ENCODE measurements at places on chromosomes 5 and 9.

- no peak for DNase-seq
Observed at GRCh38 chr9:123414204-123414603, 58.2 kb downstream of the CRB2 start.

DNA sequence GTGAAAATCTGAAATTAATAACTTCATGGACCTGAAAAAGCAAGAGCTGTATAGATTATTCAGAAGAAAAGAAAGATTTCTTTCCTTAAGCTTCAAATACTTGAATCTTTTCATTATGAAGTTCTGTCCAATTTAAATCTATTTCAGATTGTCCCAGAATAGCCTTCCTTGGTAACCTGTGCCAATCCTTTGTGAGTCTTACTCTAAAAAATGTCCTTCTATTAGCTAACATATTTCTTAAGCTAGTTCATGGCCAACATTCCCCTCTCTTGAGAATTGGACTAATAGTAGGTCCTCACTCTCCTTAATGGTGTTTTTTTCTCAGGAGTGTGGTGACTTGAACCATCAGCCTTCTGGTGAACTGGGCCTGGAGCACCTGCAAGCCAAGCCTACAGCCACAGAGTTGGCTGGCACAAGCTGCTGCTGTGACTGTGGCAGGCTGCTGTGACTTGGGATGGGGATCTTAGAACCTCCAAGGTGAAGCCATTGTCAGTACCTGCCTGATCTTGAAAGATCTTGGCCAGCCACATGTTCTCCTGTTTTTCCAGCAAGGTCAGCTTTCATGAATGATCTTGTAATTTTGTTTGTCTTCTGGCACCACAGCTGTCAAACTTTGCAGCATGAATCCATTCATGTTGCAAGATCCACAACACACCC lies 262.6 kb upstream of the MAP3K1 start:
- DNase-seq: no peak

DNA sequence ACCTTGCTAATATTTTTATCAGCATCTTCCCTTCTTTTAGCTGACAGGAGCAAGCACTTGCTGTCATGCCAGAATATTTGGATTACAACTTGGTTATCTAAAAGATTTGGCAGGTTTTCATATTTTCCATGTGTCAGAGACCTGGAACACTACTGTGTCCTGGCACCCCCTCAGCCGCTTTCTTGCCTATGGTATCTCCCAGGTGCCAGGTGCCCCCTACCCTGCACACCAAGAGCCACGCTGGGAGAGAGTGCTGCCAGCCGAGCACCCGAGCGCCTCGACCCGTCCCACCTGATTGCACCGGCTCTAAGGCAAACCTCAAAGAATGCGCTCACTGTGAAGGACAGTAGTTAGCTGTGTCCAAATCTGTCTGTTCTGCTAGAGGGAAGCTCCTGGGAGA lies 84.8 kb downstream of the GTF3C4 start:
- DNase-seq: no peak

DNA sequence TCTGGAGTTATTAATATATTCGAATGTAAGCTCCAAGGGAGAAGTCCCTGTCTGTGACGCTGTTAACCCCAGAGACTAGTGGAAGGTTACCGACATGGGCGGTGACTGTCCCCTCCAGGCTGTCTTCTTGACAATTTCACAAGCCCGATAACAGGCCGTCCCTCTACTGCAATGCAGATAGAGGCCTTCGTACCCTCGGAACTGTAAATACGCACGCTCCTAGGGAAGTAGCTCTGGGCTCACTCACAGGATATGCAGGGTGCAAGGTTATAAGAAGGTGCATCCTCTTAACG lies 680 bp upstream of the RFK start:
- no peak for DNase-seq

GRCh38 chr9:81113453-81114124 lies 575.8 kb downstream of the TLE1 start:
- no peak for DNase-seq

- no peak for DNase-seq
Observed at GRCh38 chr5:56840597-56840996, 25.2 kb downstream of the MAP3K1 start.

- no peak for DNase-seq
Observed at GRCh38 chr9:35845824-35846771, 17.1 kb downstream of the TMEM8B start.

DNA sequence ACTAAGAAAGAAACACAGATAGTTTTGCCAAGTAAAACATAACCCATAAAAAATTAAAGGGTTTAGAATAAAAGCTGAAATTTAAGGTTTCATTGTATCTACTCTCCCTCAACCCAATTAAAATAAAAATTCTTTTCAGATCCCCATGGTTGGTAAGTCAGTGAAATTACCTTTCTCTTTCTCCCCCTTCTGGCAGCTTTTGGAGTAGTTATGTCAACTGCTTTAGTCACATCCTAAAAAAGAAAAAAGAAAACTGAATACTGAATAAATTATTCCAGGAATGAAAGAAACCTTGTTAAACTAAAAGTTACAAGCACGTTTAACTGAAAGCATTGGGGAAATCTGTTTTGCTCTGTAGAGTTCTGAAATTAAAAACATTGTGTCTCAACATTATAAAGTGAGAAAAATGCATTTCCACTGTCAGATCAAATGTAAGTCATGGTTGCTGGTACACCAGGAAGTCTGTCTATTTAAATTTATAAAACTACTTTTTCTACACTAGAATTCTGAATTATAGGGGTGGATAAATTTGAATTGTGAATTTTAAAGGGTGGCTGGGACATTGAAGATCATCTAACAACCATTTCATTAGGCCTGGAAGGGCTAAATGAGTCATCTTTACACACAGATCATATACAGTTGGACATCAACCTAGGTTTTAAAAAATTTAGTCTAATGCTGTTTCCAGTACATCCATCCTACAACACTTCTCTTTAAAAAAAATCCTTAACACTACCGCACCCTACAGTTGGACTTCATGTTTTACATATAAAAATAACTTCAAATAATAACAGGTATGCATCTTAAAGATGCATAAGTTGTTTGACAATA lies 24.7 kb downstream of the PSIP1 start:
- DNase-seq: no peak

- DNase-seq: no peak
Observed at GRCh38 chr5:159123189-159123588, 23.5 kb upstream of the EBF1 start.

DNA sequence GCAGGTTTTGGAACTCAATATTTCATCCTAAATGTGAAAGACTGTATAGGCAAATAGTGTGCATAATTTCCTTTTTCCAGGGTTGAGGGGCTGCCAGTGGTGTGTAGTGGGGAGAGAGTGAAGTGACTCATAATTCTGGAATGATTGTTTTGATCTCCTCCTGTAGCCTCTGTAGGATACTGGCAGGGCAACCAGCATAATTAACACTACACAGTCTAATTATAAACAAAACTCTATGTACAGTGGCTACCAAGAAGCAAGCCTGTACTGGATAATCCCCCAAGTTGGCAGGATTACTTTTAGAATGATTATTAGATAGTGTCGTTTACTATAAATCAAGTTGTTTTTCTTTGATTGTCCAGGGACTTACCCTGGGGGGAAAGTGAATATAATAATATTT lies 32.2 kb downstream of the LNPEP start:
- no peak for DNase-seq

DNA sequence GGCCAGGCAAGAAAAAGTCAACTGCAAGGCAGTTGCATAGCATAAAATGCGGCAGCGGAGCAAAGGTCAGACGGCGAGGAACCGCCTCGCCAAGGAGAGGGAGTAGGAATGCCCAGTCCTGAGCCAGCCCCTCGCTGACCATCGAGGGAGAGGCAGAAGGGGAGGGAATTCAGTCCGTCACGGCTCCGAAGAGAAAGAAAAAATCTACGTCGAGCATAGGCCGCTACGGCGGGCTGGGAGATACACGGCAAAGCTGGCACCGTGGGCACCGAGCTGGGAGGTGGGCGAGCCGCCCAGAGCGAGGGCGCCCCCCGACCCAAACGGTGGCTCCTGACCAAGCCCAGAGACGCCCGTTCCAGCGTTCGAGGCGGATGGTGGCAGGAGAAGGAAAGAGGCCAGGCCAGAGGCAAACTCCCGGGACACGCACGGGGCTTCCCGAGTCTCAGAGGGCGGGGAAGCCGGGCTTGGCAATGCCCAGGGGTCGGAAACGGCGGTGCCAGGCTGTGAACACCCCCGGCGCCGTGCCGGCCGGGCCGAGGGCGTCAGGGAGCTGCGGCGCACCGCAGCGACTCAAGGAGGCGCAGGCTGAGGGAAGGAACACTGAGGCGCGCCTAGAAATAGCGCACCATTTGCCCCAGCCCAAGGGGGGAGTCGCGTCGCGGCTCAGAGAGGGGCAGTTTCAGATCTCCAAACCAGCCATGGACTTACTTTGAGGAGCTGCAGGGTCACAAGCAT lies 518 bp downstream of the SPRY4 start:
- DNase-seq: no peak

- DNase-seq: peak; percentile 86
Observed at GRCh38 chr5:106397700-106398099, 1273.0 kb downstream of the EFNA5 start.

DNA sequence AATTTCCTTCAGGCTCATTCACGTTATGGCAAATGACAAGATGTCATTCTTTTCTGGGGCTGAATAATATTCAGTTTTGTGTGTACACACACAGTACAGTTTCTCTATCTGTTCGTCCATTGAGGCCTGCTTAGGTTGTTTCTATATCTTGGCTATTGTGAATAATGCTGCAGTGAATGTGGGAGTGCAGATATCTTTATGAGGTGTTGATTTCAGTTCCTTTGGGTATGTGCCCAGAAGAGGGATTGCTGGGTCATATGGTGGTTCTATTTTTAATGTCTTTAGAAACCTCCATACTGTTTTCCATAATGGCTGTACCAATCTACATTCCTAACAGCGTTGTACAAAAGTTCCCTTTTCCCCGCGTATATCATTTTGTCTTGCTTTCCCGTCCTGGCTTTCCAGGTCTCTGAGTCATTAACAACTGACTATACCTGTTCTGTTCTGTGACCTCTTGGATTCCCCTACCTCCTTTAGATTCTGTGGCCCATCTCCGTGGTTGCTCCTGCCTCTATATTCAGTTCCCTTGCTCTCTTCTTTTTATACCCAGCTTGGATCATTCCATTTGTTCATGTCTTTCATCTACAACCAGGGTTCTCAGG lies 6.8 kb downstream of the SNX30 start:
- no peak for DNase-seq

Data from Panc1 (cell line).